ENCODE measurements at places on chromosomes 6 and 20. TPM values are rescaled to one million over a fixed set of nuclear protein-coding genes. Genes with fewer than 3 reads are reported as not detected.

The PRL gene
- 0.11 TPM for total RNA-seq

The CLIC5 gene
- total RNA-seq: 2.7 TPM

The MYBL2 gene
- 1.9 TPM for total RNA-seq

The SLC26A8 gene
- 0.77 TPM for total RNA-seq

The BPIFB4 gene
- total RNA-seq: 0.44 TPM

The BANF2 gene
- not detected for total RNA-seq

The GNAS-AS1 gene
- total RNA-seq: 1.2 TPM

The TRIM31 gene
- not detected for total RNA-seq

The VWA7 gene
- 1.8 TPM for total RNA-seq

The ELOVL4 gene
- total RNA-seq: 78.2 TPM

The HMGCLL1 gene
- 49.8 TPM for total RNA-seq

The SMOC2 gene
- total RNA-seq: 96.0 TPM

The JPH2 gene
- total RNA-seq: 1.7 TPM

The SYNDIG1 gene
- 26.2 TPM for total RNA-seq

The HRH3 gene
- total RNA-seq: 1.8 TPM

The PRSS35 gene
- total RNA-seq: 79.0 TPM

The MAP3K5 gene
- 8.5 TPM for total RNA-seq

The SPATS1 gene
- total RNA-seq: 0.88 TPM

The TGM2 gene
- total RNA-seq: 15.5 TPM

All from spinal cord (tissue), 10 donors.